Memory B cell (primary cell): ENCODE measurements at places on chromosomes 11 and 22.

DNA sequence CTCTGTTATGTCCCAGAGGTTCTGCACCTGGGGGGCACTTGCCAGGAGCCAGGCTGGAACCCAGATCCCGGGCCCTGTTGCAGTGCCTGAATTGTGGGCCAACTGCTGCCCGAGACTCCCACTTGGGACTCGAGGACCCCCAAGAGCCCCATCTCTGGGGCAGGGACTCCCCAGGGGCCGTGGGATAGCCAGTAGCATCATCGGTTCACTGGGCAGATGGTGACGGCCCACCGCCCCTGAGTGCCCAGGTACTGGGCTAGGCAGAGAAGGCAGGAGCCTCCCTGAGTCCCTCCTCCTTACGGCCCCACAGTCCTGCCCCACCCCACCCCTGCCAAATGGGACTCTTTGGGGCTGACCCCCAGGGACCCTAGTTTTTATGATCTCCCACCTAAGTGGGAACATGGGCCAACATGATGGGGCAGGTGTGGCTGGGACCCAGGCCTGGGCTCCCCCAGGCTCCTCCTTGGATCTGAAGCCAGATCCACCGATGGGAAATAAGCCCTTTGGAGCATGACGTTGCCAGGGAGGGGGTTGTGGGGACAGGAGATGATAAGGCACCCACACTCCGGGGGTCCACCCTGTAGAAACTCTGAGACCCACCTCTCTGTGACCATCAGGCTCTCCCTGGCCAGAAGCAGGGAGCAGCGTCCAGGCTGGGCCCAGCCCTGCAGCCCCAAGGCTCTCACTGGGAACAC lies 94.5 kb upstream of the FGF3 start:
- no peak for DNase-seq

- DNase-seq, result no peak
Measured at GRCh38 chr22:50672471-50673230, at the start of gene SHANK3. Gene SHANK3 (plus strand): TSS chr22:50672823.

DNA sequence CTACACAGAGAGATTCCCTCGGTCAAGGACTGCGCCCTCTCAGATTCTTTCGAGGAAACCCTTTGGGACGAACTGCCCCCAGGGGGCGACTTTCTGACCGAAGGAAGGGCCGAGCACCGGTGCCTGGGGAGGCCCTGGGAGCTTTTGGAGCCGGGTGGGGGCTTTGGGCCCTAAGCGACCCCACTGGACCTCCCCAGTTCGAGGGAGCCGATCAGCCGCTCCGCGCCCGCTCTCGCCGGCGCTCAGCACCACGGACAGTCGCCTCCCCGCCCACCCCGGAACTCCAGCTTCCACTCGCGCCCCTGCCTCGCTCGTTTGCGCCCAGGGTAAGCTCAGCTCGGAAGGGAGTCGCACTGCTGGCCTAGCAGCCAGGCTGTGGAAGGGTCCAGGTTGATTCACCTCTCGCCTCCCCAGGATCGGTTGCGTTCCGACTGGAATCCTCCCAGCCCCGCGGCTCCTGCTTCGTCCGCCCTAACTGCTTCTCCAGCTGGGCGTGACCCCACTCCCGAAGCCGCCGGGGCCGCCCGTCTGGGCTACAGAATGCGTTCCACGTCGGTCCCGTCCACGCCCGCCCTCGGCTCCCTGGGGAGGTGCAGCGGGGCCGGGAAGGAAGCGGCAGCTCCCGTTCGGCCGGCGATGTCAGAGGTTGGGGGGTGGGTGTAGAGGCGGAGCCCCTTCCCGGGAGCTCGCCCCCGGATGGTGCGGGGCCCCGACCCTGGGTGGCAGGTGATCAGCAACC lies 428 bp downstream of the SCN3B start:
- no peak for DNase-seq

- no peak for DNase-seq
Measured at GRCh38 chr11:102924851-102925380, 30.6 kb downstream of the MMP13 start.

DNA sequence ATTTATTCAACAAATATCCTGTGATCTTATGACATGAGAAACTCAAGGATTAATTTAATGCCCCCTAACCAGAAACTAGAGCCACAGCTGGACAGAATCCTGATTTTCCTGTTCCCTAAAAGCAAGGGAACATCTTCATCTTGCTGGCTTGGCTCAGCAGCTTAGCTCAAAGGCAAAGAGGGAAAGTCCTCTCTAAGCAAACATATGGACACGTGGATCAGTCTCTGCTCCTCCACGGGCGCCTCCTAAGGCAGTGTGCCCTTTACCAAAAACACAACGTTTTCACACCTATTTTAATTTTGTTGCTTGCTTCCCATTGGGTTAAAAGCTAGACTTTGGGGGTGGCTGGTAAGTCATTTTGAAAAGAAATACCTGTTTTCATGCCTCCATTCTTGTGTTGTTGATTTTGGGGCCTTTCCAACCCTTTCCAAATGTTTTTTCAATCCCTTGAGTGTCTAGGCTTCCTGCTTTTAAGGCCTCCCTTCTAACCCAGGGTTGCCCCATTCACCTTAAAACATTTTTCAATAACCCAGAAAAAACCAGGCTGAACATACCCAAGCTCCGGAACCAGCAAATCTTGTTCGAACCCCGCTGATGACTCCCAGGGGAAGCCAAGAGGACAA lies 15.5 kb downstream of the SLC1A2 start:
- DNase-seq, result no peak

DNA sequence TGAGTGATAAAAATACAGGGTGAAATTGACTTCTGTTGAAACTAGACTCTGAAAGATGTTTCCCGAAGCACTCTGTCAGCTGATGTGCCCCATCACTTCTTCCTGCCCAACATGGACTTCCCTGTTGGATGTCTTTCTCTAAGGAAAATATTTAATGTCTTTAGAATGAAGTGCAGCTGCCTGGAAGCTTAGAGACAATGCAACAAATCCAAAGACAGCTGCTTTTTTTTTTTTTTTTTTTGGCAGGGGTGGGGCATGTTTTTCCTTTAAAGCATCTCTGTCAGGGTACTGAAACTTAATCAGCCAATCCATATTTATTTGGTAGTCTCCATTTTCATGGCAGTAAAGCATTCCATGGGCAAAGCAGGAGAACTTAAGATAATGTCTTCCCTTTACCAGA lies 5.9 kb downstream of the JAM3 start:
- DNase-seq, result no peak

- DNase-seq, result no peak
Measured at GRCh38 chr11:73168925-73169579, 26.9 kb upstream of the FCHSD2 start.

DNA sequence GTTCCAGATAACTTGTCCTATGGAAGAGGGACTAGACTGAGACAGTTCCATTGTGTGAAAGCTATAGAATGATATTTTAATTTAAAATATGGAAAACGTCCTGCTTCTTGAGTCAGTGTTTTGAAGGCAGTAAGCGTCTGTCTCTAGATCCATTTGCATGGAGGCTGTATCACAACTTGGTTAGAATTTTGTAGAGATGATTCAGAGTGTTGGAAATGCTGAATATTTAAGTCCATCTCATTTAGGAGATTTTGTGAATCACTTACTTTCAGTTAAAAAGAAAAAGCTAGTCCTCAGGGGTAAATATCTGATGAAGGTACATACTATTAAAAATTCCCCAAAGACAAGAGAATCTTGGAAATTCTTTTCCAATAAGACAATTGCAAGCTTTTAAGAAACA lies 72.7 kb downstream of the FANCF start:
- no peak for DNase-seq

GRCh38 chr22:30073743-30074142 lies 6.5 kb upstream of the HORMAD2 start:
- no peak for DNase-seq

DNA sequence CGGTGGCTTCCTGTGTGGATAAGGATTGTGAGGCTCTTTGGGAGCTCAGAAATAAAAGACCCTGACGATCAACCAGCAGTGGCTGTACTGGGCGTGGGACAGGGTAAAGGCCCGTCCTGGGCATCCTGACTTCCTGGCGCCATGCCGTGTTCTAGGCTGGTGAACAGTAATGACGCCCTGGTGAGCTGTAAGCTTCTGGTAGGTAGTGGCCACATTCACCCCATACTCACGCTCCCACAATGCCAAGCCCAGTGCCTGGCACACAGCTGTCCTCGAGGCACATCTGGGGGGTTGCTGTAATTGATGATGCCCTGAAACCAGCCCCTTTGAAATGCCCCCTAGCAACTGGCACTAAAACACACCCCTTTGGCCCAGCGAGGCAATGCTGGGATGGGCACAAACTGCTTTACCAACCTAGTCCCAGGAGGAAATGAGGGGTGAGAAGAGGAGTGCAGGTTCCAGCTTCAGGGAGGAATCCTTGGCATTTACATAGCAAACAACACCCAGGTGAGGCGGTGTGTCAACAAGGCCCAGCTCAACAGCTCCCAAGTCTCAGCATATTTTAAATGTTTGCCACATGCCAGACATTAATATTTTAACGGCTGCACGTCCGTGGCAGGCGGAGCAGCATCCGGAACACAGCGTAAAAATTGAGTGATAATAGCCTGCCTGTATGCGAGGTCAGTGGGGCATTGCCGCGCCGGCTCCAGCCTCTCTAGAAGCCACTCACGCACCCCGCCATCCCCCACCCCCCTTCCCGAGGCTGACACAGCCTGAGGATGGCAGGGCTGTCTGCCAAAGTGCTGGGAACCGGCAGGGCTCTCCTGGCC lies 79.3 kb downstream of the DSCAML1 start:
- DNase-seq, result no peak

DNA sequence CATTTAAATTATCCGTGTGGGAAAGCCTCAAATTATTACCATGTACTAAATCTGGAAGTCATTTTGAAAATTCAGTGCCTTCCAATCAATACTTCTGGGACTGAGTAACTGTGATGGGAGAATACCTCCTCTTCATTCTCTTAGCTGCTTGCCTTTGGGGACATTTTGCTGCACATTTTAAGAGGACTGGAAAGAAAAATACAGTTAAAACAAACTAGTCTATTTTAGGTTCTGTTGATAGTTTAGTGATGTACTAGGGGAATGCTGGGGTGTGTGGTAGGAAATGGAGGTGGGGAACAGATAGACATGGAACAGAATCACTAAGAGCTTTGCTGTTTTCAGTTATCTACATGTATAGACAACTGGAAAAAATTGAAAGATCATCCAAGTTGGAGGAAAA lies 65.7 kb upstream of the APOA1 start:
- no peak for DNase-seq

DNA sequence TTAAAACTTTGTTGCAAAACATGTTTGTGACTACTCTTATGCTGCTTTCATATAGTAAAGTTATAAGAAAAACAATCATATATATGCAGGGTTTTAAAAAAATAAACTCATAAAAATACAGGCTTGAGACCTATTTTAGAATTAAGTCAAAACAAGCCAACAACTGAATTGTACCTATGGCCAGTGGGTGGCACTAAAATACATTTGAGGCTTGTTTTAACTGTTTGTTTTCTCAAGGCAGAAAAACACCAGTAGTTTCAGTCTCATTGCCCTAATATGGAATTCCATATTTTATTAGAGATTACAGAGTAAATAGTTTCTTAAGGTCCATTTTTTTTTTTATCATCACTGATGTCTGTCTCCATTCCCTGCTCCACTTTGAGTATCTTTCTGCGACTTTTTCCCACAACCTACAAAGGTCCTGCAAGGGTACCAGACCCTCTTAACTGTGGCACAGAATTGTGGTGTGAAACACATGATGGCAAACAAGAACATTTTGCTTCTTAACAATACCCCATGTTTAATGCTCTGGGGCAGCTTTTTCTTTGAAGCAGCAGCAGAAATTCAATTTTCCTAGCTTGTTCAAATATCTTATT lies 8.5 kb upstream of the CCDC89 start:
- no peak for DNase-seq

DNA sequence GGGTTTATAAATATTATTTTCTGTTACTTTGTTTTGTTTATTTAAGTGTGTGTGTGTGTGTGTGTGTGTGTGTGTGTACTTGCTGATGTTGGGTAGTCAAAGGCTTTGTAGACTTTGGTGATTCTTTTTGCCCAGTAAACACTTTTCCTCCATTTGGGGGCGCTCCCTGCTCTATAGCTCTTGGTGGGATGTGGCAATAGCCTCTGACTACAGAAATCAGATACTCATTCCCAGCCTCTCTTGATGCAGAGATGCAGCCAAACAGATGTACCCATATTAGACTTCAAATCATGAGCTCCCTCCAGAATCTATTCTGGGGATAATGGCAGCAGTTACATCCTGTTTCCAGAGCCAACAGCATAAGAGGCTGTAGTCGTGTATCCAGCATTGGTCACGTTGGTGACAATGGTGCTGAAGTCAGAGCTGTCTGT lies 33.4 kb upstream of the APOL5 start:
- no peak for DNase-seq

DNA sequence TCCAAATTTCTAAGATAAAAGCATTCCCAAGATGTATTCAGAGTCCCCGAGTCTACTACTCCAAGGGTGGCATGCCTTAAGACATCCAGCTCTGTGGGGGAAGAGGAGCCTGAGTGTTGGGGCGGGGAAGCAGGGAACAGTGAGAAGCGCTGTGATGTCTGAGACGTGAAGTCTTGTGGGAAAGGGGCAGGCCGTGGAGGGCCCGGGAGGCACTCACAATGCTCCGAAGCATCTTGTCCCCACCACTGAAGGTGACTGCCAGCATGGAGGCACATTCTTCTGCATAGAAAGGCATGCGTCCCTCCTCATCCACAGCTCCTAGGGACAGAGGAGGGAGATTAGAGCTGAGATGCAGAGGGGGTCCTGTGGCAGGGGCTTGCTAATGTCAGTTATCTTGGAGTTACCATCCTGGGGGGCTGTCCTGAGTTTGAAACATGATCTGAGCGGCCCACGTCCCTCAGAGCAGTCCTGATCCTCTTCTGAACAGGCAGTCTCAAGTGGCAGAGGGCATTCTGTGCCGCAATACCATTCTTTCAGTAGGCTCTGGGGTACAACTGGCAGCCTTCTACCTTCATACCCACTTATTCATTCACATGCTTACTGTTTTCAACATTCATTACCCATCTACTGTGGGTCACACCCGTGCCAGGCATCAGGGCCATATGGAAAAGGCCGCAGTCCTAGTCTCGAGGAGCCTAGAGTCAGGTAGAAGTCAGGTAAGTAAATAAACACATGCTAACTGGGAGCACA lies 8.7 kb downstream of the PCSK7 start:
- no peak for DNase-seq

- no peak for DNase-seq
Measured at GRCh38 chr11:120224361-120224760, 13.5 kb downstream of the OAF start.

DNA sequence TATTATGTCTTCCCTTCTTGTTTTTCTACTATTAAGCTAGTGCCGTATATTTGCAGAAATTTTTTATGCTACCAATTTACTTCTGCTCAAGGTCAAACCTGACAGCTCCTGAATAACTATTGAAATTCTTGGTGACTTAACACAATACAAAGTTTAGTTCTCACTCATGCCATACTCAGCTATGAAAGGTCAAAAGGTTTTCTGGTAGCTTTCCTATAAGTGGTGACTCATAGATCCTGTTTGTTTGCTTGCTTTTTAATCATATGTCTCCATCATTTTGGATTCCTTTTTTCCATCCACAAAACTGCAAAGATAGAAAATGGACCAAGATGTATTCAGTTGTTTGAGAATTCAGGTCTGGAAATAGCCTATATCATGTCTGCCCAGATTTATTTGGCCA lies 855.8 kb upstream of the LRRC4C start:
- DNase-seq, result no peak

GRCh38 chr11:131423688-131424087 lies 53.3 kb downstream of the NTM start:
- no peak for DNase-seq
